ENCODE measurements at places on chromosomes 2 and 18.

DNA sequence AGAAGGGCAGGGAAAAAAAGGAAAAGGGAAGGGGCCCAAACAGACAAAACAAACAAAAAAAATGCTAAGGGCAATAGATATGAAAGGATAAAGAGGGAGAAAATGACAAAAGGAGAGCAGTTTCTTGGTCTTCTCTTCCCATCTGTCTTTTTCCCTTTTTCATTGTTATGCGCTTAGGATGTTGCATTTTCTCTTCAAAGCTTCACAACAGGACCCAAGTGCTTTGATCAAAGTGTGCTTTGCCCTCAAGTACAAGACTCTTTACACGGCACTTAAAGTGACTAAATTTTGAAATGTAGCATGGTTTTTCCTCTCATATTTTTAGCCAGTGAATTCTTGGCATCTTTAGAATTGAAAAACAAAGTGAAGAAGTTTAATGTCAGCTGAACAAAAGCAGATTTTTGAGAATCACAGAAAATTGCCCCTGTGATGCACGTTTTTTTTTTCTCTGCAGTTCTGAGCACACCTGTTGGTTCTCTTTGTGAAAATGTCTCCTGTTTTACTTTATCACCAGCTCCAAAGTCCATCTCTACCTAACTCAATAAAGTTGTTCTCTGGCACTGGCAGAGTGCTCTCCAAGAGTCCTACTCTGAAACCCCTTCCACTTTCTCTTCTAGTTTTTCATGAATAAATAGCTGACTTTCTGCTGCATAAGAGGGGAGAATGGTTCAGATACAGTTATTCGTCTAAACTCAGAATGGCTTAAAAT is 126.6 kb downstream of the KCNH7 start:
- no peak for DNase-seq

- DNase-seq, result no peak
Observed at GRCh38 chr2:194486326-194486725, 1170.7 kb upstream of the SLC39A10 start.

GRCh38 chr2:177021706-177022343 is 190.8 kb upstream of the HNRNPA3 start:
- DNase-seq, result no peak

GRCh38 chr2:108034843-108035242 is 48.5 kb downstream of the SLC5A7 start:
- no peak for DNase-seq

- DNase-seq, result peak; percentile 33
Observed at GRCh38 chr18:58180738-58181353, 136.8 kb downstream of the NEDD4L start.

GRCh38 chr18:57780706-57781347 is 22.3 kb downstream of the ATP8B1 start:
- DNase-seq, result no peak

GRCh38 chr18:80037869-80038630 is 3.8 kb downstream of the RBFA start:
- DNase-seq, result no peak

- no peak for DNase-seq
Observed at GRCh38 chr2:241904011-241904718, 34.6 kb downstream of the RTP5 start.

DNA sequence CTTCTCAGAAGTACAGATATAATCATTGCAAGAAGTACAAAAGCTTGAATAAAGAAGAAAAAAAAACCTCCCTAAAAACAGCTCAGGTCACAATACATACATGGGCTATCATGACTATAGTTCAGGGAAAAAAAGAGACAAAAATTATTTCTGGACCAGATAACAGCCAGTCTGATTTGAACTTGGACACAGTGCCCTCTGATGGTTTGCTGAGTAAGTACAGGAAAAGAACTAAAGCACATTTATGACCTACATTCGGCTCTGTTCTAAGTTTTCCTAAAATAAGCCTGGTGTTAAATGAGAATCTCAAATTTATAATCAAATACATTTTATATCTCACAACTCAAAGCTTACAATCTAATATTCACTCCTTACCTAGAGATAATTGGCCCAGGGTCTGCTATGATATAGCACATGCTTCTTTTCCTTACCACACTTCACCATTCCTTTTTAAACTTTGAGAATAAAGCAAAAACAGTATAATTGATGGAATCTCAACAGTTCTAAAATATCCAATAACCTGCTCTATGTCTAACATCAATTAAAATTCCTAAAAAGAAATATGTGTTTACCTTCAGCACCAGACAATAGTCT is 81.1 kb downstream of the RAPH1 start:
- peak; percentile 67 for DNase-seq

- DNase-seq, result no peak
Observed at GRCh38 chr2:108320326-108320922, 31.7 kb downstream of the SULT1C2 start.

DNA sequence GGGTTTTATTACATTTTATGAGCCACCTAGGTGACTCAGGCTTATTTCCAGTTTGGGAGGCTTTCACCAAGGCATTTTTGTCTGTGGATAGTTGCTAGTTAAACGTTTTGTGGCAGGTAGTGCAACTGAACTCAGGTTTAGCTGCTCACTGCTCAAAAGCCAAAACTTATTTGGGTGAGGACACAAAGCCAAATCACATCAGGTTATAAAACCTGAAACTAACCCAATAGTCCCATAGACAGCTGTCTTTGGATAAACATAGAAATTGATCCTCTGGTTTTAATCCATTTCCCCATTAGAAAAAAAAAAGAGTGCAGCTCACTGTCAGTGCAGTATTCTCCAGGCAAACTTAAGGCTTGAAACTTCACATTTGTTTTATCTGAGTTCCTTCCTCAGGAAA is 362.6 kb upstream of the TFPI start:
- DNase-seq, result no peak

GRCh38 chr2:101777337-101777736 is 79.8 kb downstream of the MAP4K4 start:
- DNase-seq, result no peak

GRCh38 chr2:1170711-1171110 is 220.1 kb downstream of the SNTG2 start:
- DNase-seq, result no peak

- no peak for DNase-seq
Observed at GRCh38 chr2:120404274-120404673, 58.3 kb downstream of the INHBB start.

- no peak for DNase-seq
Observed at GRCh38 chr2:194714541-194714940, 942.5 kb upstream of the SLC39A10 start.

DNA sequence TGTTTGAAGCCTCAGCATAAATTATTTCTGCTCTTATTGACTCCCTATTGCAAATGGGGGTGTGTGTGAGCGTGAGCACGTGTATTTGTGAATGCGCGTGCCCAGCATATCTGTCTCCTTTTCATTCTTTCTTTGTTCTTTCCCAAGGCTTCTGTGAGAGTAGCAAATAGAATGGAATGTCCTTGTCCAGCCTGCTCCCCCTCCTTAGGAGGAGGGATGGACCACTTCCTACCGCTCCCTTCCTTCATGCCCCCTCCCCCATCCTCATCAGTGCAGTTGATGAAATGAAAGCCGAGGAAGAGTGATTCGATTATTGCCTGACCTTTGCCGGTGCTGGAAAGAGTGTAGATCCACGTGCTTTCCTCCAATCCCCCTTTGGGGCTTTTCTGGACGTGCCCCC is 102.0 kb downstream of the CPO start:
- no peak for DNase-seq

- DNase-seq, result no peak
Observed at GRCh38 chr2:24626131-24626530, 135.1 kb downstream of the NCOA1 start.

DNA sequence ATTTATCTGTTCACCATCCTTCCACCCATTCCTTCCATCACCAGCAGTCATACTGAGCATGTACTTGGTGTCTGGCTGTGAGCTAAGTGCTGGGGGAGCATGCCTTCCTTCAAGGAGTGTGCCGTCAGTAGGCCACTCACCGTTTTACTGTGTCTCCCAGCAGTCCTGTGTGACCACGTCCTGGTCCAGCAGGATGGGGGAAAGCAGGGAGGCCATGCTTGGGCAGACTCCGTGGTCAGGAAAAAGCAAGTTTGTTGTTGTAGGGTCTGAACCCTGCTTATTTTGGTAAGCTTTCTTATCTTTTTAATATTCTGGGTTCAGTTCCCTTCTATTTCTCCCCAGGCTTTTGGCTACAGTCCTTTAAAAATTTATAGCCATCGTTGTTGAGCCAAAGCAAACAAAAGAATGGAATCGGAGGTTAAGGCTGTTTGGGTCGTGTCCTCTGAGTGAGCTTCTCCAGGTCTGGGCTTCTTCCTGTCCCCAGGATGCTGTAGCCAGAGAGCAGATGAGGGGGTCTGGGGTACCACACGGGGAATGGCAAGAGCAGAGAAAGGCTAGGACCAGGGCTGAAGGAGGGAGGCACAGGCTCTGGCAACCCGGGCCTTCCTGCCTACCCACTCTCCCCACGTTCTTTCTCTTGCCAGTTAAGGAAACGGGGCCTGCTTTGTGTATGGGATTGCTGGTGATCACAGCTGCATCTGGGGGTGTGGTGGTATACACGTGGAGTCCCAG is 13.5 kb downstream of the SLC30A3 start:
- DNase-seq, result no peak

DNA sequence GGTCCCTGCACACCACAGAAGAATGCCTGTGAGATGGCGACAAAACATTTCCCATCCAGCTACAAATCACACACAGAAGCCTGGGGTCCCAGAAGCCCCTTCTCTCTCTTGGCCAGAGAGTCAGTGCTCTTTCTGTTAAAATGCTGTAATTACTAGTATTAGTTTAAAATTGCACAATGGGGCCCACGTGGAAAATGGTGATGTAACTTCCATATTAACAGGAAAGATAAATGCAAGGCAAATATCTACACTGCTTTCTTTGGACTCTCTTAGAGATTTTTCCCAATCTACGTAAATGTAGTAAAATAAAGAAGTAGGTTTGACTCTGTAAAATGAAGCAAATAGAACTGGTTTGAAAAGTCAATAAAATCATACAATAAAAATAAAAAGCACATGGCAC is 113.9 kb upstream of the TFCP2L1 start:
- no peak for DNase-seq

DNA sequence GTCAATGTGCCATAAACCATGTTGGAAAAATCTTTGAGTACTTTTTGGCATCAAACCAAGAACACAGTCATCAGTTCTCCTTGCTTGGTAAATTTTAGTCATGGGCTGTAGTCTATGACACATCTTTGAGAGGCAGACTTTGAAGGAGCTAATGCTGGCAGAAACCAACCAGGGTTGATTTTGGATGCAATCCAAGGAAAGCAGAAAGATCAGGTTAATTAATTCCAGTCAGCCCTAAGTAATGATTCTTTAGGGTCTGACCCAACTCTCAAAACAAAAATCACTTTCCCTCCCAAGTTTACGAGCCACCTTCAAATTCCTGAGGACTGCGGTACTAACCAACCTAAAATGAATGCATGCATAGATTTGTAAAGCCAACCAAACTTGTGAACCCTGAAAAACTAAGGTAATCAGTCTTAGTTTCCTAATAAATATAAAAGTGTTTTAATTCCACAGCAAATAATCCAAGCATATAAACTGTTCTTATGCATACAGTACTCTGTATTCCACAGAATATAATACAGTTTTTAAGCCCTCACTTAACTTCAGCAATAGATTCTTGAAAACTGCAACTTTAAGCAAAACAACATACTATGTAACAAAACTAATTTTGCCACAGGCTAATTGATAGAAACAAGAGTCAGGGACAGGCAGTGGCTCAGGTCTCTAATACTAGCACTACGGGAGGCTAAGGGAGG is 22.0 kb downstream of the AP1S3 start:
- peak; percentile 65 for DNase-seq

GRCh38 chr2:213162516-213163118 is 11.2 kb upstream of the IKZF2 start:
- DNase-seq, result no peak

GRCh38 chr2:200713704-200714064 is 98.0 kb upstream of the BZW1 start:
- DNase-seq, result no peak

- no peak for DNase-seq
Observed at GRCh38 chr2:222232839-222233238, 66.0 kb downstream of the PAX3 start.

- no peak for DNase-seq
Observed at GRCh38 chr18:27894746-27895145, 282.2 kb downstream of the CDH2 start.

DNA sequence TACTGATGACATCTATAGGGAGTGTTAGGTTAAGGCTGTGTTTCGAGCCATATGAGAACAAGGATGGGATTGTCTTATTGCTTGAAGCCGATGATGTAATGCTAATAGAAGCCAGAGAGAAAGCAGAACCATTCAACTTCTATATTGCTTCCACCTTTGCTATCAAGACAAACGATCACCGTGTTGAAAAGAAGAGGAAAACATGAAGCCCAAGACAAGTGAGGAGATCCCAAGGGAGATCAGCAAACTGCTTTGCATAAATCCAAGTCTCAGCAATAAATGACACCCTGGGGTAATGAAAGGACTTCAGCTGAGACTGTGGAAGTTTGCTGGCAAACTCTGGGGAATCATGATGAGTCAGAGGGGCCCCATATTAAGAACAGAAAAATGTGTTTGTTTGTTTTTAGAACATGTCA is 206.2 kb downstream of the NCKAP5 start:
- DNase-seq, result no peak

GRCh38 chr2:42324949-42325348 is 36.1 kb downstream of the COX7A2L start:
- no peak for DNase-seq

GRCh38 chr2:128458505-128458904 is 139.8 kb upstream of the HS6ST1 start:
- DNase-seq, result no peak

DNA sequence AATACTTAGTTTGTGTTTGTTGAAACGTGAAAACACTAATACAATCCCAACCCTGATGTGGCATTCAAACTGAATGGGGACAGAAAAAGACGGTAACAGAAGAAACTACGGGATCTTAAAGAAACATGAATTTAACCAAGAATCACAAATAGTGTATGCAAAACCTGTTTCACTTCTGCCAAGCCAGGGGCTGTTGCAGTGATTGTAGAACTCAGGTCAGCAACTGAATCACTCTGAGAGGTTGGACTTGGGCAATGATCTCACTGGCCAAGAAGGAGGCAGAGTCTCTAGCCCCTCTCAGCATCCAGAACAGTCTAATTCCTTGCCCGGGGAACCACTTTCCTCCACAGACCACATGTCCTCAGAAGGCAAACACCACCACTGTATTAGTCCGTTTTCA is 54.9 kb upstream of the CRIM1 start:
- no peak for DNase-seq

DNA sequence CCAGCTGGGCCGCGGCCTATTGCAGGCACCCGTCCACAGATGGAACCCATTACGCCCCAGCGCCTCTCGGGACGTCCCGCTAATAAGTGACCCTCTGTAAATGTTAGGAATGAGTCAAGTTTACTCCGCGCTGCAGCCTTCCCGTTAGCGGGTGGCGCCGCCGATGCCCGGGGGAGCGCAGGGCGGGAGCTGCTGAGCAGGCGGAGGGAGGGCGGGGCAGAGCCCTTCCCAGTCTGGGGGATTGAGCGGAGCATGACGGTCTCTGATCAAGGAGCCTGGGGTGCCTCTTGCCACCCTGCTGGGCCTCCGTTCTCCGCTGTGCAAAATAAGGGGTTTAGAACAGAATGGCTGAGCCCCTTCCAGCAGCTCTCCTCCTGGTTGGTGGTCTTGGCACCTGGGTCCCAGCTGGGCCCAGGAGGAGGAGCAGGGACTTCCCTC is 10.5 kb downstream of the CROCC2 start:
- no peak for DNase-seq

GRCh38 chr2:176457481-176457880 is 188.2 kb downstream of the MTX2 start:
- DNase-seq, result no peak

Measured in SW 1271 (cell line).